ENCODE measurements at places on chromosomes 12 and 14. TPM values are rescaled to one million over a fixed set of nuclear protein-coding genes. Genes with fewer than 3 reads are reported as not detected.

HOXC6 gene
- not detected for total RNA-seq

GRCh38 chr12:2650261-2651067, 144.3 kb upstream of the FKBP4 start:
- DNase-seq: no peak

DNA sequence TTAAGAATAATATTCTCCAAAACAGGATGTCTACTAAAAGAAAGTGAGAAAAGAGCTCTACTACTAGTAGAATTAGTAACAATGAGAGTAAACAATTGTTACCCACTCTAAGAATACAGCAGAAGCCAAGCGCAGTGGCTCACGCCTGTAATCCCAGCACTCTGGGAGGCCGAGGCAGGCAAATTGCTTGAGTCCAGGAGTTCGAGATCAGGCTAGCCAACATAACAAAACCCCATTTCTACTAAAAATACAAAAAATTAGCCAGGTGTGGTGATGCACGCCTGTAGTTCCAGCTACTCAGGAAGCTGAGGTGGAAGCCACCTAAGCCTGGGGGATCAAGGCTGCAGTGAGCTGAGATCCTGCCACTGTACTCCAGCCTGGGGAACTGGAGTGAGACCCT, 4.7 kb downstream of the DNAJC14 start:
- no peak for DNase-seq

GRCh38 chr12:113479590-113480335, 8.1 kb upstream of the LHX5 start:
- DNase-seq: no peak

DNA sequence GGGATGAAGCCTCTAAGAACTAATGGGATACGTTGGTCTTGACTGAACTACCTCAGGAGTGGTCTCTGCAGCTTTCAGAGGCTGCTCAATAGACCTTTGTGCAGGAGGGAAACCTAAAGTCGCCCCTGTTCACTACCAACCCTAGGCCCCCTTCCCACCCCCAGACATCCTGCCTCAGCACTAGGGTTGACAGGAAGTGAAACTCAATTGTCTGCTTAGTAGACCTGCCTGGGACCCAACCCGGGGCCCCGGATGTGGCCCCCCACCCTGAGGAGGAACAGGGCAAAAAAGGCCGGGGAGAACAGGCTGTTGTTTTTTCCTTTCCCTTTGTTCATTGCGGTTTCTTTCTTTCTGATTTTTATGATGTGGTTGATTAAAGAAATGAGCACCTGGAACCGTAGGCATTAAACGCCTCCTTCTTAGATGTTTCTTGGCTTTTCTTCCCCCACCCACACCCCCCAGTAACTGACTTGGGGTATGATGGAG, 1.6 kb upstream of the DGKA start:
- peak; percentile 59 for DNase-seq

DNA sequence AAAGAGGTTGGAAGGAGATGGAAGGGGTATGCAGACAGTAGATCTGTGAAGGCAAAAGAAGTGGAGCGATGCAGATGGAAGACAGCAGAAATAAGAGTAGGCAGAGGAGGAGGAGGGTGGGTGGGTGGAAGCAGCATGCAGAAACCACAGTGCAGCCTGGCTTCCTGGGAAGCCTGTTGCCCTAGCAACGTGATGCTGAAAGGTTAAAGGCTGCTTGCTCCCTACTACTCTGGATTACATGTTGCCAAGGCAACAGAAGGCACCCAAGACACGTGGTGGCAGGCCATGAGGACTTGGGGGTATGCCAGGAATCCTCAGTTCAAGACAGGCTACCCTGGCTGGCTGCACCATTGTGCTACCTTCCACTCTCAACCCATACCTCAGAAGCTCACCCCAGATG, 129.6 kb downstream of the GRIN2B start:
- no peak for DNase-seq

BTBD7 gene
- total RNA-seq: 41.2 TPM

PTPRR gene
- not detected for total RNA-seq

- no peak for DNase-seq
These were observed 1.1 kb downstream of the KMT2D start for GRCh38 chr12:49059299-49060171.

GLTP gene
- total RNA-seq: 30.0 TPM

FGD4 gene
- 1.8 TPM for total RNA-seq

LRTM2 gene
- total RNA-seq: not detected

DNA sequence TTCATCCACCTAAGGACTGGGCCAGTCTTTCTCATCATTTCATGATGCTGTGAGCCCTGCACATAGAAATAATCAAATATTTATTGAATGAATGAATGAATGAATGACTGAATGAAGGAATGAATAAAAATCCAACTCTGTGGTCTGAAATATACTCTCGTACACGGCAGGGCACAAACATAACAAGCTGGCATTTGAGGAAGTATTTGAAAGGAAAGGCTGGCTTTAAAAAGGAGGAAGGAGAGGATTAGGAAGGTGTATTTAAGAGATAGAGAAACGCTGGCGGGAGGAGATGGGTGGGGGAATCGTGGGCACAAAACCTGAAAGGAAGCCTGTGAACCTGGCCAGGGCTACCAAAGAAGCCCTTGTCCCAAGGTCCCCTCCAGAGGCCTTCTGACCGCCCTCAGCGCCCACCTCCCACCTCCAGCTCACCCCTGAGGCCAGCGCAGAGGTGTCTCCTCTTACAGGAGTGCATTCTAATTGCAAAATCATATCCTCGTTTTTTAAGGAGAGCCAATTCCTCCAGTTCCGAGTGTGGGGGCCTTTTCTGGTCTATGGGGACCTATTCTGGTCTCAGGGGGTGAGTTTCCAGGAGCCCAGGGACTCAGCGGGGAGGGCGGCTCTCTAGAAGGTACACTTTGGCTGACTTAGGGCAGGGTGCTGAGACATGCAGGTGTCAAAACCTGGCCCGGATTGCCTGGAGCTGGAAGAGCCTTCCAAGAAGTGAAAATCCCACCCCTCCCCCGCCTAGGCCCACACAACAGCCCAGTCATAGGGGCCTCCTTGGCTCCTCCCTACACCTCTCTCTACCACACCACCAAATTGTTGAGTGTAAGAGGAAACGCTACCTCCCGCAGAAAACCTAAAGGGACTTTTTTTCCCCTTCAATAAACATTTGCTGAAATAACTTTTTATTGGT, 8.7 kb upstream of the JDP2 start:
- DNase-seq: peak; percentile 28

DNA sequence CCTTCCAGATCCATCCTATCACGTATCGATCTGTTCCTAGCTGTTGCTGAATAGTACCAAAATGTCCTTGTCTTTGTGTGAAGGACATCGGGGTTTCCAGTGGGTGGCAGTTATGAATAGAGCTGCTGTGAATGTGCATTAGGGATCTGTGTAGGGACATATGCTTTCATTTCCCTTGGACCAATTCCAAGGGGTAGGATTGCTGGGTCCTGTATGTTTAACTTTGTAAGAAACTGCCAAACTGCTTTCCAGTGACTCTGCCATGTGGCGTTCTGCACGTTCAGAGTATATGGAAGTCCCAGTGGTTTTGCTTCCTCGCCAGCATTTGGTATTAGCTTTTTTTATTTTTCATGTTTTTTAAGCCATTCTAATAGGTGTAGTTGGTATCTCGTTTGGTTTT, 28.6 kb downstream of the PACS2 start:
- DNase-seq: no peak

CPNE6 gene
- 0.09 TPM for total RNA-seq

DNA sequence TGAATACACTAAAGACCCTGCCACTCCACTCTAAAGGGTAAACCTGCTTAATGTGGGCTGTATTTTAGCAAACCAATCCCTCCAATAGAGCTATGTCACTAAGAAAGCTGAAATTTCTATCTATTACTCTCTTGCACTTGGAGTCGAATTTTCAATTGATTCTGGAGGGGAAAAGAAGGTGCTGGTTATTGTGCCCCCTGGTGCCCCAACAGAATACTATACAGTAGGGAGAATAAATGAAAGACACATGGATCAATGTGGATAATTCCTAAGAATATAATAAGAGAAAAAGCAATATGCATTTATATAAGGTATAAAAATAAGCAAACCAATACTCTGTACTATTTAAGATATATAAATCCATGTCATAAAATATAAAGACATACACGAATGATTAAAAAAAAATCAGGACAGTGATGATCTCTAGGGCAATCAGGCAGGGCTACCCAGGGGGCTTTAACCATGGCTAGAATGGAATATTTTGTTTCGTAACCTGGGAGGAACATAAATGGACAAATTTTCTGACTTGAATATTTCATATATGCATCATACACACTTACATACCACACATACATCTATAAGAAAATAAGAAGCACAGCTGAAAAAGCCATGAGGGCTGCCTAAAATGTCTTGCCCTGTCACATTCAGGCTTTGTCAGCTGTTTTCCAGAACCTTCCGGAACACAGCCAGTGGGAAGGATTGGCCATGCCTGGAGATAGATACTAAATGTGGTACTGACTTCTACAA, 54.4 kb downstream of the EFCAB11 start:
- no peak for DNase-seq

DNA sequence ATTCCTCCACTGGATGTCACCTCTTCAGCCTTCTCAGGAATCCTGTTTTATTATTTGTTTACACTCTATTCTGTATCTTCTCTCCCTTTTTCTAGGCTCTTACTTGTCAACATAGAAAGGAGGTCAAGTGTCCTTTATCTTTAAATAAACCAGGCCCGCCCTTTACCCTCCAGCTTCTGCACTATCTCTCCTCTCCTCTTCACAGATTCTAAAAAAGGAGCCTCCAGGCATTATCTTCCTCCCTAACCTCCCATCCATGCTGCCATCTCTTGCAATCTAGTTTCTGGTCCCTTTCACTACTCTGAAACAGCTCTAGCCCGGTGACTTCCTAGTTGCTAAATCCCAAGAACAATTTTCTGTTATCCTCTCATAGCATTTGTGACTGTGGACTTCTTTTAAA, 24.1 kb upstream of the ARID2 start:
- no peak for DNase-seq

STXBP6 gene
- not detected for total RNA-seq

CRACR2A gene
- total RNA-seq: 22.7 TPM

NID2 gene
- not detected for total RNA-seq

- DNase-seq: no peak
These were observed 11.5 kb downstream of the KRT77 start for GRCh38 chr12:52691841-52692150.

TMEM132C gene
- total RNA-seq: not detected

- no peak for DNase-seq
These were observed 2.2 kb downstream of the CYP27B1 start for GRCh38 chr12:57764662-57765002.

INHBC gene
- 0.10 TPM for total RNA-seq

DNA sequence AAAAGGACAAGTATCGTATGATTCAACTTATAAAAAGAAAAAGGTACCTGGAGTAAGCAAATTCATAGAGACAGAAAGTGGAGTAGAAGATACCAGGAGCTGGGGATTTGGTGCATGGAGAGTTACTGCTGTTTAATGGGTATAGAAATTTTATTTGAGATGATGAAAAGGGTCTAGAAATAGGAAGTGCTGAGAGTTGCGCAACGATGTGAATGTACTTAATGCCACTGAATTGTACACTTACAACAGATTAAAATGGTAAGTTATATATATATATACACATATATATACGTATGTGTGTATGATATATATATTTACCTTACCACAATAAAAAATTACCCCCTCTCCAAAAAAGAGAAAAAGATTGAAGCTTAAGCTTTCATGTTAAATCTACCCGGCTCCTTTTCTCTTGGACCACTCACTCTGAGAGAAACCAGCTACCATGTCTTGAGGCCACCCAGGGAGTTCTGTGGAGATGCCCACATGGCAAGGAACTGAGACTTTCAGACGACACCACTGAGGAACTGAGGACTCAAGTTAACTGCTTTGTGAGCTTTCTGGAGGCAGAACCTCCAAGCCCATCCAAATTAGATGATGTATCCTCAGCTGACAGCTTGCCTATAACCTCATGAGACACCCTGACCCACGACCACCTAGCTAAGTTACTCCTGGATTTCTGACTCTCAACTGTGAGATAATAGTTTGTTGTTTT, 130.0 kb upstream of the BTG1 start:
- no peak for DNase-seq
